Stimulated activated CD8-positive, alpha-beta memory T cell treated with anti-CD3 and anti-CD28 coated beads, Interleukin-12 subunit alpha, Interleukin-12 subunit beta, amount 100 ng/mL, for 4 hours (primary cell): ENCODE measurements at places on chromosomes 1 and 21.

- DNase-seq = no peak
Observed at GRCh38 chr1:70265946-70266345, 44.8 kb downstream of the SRSF11 start.

DNA sequence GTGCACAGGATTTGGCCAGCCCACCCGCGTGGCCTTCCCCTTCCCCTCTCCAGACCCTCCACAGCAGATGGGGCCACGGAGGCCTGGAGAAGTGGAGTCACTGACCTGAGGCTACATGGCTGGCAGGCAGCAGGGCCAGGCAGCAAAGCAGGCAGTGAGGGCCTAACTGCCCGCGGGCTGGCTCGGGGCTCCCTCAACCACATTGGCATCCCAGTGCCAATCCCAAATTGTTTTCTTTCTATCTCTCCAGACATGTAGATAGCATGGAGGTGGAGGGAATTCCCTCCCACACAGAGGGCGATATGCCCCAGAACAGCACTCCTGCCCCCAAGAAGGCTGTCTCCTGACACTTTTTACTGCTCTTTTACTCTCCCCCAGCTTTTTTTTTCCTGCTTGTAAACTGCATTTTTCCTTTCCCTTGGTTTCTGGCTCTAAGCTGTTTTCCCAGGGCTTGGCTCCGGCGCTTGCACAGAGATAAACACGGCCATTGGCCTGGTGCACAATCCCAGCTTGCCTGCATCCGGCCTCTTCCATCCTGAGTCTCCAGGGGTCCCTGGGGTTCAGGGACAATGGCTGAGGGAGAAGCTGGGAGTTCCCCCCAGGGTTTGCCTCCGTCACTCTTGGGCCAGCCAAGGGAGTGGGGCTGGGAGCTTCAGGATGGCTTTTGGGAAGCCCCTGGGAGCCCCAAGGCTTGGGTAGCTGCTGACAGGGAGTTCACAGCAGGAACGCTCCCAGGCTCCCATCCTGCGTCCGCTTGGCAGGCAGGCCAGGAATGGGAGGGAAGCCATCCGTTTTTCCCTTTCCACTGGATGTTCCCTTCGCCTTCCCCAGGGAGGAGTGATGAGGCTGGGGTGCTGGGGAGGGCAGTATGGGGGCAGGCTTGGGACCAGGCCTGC lies 7.0 kb downstream of the EPHX1 start:
- no peak for DNase-seq

DNA sequence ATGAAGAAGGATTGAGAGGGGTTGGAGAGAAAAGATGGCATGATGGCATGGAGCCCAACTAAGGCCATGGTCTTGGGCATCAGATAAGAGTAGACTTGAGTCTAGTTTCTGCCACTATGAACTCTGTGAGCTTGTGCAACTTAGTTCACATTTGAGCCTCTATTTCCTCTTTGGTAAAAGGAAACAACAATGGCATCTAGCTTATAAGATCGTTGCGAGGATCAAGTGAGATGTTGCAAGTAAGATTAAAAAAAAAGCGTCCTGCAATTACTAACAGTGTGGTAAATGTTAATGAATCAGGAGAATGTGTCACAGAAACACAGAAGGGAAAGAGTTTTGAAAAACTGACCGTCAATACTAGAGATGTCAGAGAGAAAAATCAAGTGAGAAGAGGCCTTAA lies 202.9 kb upstream of the FGGY start:
- no peak for DNase-seq

DNA sequence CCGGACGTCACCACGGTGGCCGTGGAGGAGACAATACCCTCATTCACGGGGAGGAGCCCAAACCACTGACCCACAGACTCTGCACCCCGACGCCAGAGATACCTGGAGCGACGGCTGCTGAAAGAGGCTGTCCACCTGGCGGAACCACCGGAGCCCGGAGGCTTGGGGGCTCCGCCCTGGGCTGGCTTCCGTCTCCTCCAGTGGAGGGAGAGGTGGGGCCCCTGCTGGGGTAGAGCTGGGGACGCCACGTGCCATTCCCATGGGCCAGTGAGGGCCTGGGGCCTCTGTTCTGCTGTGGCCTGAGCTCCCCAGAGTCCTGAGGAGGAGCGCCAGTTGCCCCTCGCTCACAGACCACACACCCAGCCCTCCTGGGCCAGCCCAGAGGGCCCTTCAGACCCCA lies 7.0 kb downstream of the TNFRSF14 start:
- DNase-seq = no peak

GRCh38 chr21:23083242-23083641 lies 2085.0 kb downstream of the NCAM2 start:
- DNase-seq = no peak

- no peak for DNase-seq
Observed at GRCh38 chr1:6150006-6150938, 29.8 kb downstream of the CHD5 start.

- no peak for DNase-seq
Observed at GRCh38 chr1:63904826-63905225, 131.0 kb downstream of the ROR1 start.
